Activated gamma-delta T cell (primary cell): ENCODE measurements at places on chromosomes 13 and 19.
A peak's percentile ranks its signal among the peaks of the same experiment; 100 is the strongest.

DNA sequence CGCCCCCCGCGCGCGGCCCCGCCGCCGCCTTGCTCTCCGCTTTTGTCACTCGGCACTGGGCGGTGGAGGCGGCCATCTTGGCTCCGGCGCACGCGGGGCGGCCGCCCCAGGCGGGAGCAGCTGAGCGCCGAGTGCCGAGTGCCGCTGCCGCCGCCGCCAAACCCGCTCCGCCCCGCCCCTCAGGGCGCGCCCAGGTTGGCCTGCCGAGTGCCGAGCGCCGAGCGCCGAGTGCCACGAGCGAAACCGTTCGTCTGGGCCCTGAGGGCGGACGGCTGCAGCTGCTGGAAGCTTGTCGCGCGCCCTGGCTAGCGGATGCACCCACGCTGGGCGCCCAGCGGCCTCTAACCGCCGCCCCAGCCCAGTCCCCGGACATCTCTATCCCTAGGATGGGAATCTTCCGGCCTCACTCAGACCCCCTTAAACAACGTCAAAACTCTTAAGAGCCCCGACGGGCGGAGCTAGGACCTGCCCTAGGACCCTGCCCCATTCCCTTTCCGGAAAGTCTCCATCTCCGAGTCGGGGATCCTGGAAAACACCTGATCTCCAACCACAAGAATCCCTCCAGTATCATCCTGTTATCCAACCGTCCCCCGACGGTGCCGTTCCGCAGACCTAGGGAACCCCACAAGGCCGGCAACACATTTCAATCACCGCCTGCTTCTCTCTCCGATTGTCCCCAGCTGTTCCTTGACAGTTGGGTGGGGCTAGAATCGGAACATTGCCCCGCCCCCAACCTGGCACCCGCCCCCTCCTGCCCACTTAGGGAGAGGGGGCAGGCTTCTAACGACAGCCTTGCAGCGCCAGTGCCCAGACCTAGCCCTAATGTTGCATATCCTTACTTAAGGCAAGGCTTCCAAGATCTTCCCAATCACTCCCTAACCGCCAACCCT is 14.1 kb upstream of the AKAP8L start:
- DNase-seq = peak; percentile 91

DNA sequence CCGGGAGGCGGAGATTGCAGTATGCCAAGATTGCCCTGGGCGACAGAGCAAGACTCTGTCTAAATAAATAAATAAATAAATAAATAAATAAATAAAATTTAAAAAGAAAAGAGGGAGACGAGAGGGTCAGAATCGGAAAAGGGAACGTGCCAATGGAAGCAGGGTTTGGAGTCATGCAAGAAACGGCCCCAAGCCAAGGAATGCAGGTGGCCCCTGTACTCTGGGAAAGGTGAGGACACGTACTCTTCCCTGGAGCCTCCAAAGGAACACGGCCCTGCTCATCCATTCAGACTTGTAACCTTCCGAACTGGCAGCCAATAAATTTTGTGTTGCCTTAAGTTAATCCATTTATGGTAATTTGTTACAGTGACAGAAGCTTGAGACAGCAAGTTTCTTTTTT is 19.9 kb upstream of the PNMA8C start:
- DNase-seq = no peak

GRCh38 chr19:47471733-47472457 is at the start of gene SLC8A2:
SLC8A2 (minus strand) TSS chr19:47471893; CDS start chr19:47466403, 5,490 bp downstream.
- no peak for DNase-seq

DNA sequence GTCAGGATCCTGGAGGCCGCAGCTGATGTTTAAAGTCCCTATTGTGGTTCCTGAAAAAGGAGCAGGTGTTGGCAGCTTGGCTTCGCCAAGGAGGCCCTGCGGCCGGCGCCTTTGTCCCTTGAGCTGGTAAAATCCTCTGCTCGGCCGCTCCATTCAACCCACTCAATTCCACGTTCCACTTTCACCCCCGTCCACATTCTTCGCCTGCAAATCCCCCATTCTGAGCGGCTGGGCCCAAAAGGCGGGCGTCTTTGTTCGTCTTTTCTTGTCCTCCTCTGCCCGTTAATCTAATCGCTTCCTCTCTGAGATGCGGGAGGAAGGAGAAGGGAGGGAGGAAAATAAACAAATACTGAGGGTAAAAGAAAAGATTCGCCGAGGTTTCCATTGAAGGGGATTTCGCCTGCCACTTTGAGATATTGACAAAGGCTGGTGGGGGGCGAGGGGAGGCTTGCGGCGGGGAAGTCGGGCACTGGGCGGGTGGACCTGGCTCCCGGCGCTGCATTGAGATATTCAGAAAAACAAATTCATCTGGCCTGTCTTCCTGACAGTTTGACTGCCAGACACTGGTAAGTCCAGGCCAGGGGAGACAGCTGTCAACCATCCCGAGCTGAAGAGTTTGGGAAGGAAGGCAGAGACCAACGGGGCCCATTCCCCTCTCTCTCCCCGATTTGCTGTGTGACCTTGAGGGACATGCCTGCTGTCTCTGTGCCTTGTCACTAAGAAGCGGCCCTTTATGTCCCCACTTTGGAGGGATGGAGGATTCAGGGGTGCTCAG is 37.6 kb downstream of the ZNRF4 start:
- no peak for DNase-seq

DNA sequence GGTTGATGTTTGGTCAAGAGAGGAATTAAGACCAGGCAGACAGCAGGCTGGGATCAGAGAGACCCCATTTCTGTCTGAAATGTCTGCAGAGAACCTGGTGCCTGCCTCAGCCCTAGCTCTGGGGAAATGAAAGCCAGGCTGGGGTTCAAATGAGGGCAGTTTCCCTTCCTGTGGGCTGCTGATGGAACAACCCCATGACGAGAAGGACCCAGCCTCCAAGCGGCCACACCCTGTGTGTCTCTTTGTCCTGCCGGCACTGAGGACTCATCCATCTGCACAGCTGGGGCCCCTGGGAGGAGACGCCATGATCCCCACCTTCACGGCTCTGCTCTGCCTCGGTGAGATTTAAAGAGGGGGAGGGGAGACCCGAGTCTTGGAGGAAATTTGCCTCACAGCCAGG is at the start of gene LILRB4:
LILRB4 (plus strand) TSS at position 256 of the 400 bp plus-strand sequence; CDS start at position 305, 49 bp downstream.
- no peak for DNase-seq

GRCh38 chr13:73334445-73334844 is 275.6 kb downstream of the KLF5 start:
- DNase-seq = no peak

DNA sequence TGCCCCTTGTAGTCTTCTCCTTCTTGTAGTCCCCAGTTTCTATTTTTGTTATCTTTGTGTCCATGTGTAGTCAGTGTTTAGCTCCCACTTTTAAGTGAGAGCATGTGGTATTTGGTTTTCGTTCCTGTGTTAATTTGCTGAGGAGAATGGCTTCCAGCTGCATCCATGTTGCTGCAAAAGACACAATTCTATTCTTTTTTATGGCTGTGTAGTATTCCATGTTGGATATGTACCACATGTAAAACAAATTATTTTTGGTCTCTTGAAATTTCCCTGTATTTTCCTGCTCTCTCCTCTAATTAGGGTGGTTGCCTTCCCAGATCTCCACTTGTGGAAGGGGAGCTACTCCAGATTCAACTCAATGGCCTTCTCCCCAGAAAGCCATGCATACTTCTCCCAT is 813.8 kb downstream of the UQCRFS1 start:
- DNase-seq = no peak

GRCh38 chr19:12912571-12912970 is 6.5 kb downstream of the SYCE2 start:
- no peak for DNase-seq

DNA sequence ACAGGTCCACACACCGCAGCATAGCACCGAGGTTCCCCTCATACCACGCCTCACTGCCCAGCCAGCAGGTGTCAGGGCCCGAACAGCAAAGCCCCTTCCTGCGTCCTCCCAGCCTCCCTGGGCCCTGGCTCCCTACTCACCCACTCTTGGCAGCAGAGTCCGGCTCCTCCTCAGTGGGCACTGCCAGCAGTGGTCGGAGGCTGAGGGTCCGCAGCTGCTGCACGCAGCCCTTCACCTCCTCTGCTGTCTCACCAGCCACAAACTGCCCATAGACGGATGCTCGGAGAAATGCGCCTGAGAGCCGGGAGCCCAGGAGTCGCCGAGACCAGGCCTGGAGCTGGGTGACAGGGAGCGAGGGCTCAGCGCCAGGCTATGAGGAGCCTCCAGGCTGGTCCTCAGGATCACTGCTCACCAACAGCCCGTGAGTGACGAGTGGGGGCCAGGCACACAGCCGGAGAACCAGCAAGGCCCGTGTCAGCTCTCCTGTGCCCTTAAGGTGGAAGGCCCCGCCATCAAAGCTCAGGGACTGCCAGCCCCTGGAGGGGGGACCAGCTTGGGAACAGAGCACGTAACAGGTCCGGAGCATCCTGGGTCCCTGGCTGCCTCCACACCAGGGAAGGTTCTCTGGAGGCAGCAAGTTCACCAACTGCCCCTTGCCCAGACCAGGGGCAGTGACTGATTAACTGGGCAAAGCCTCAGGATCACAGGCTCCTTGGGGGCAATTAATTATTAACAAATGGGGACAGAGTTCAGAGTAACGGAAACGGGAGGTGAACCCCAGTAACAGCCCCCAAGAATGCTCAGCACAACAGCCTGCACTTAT is at the start of gene PRODH2:
PRODH2 (minus strand) TSS at position 626 of the 823 bp plus-strand sequence; CDS start at position 586, 40 bp downstream.
- DNase-seq = no peak
